Dermis microvascular lymphatic vessel endothelial cell (primary cell): ENCODE measurements at places on chromosomes 1 and 21.

DNA sequence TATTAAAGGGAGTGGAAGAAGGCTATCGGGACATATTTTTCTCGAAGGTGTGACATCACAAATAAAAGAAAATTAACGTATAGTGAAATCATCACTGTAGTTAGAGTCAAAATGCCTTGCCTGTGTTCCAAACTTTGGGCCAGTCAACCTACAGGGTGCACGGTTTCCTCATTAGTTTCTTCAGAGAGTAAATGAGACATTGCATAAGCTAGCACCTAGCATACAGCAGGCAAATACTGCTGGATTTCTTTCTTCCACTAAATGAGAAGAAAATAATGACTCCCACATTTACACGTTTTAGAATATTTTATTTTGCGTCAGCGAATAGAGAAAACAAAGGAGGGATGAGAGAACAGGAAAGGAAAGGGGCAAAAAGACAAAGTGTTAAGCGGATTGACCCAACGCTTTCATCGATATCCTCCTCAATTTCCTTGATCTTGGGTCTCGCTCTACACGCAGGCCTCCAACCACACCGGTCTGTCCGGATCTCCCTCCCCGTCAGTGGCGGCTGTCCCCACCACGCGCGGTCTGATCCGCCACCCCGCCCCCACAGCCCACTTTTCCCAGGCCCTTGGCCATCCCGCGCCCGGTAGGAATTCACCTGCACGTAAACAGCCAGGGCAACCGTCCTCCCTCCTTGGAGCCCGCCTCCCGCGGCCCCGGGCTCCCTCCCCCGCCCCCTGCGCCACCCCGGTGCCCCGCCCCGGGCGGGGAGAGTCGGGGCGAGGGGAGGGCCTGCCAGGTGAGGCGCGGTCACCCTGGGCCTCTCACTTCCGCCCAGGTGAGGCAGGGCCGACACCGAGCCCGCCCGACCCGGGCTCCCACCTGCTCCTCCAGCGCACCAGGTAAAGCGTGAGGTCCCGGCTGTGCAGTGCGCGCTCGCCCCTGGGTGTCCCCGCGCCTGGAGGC is at the start of gene PATJ:
Gene PATJ (plus strand): TSS at position 770 of the 909 bp plus-strand sequence. CDS start 20,413 bp downstream, outside the sequence.
- DNase-seq: no peak

DNA sequence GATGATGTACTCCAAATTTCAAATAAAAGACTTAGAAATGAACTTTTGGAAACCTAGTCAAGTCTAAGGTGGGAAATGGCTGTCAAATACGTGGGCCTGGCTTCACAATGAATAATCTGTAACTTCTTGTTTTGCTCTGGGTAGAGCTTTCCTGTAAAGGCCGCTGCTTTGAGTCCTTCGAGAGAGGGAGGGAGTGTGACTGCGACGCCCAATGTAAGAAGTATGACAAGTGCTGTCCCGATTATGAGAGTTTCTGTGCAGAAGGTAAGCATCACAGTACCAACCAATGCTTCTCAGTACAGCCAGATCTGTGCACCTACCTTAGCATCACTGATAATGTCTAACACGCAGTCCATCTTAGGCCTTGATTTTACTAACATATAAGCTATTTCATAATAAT is 73.6 kb downstream of the TPR start:
- no peak for DNase-seq

DNA sequence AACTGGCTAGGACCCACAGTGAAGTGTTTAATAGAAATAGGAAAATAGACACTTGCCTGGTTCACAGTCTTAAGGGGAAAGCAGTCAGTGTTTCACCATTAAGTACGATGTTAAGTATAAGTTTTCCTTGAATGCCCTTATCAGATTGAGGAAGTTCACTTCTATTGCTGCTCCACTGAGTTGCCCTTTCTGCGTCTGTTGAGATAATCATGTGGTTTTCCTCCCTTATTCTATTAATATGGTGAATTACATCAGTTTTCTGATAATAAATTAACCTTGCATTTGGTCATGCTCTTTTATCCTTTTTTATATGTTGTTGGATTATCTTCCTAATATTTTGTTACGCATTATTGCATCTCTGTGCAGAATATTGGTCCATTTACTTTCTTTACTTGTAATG is 21.4 kb downstream of the UTS2 start:
- DNase-seq: no peak

DNA sequence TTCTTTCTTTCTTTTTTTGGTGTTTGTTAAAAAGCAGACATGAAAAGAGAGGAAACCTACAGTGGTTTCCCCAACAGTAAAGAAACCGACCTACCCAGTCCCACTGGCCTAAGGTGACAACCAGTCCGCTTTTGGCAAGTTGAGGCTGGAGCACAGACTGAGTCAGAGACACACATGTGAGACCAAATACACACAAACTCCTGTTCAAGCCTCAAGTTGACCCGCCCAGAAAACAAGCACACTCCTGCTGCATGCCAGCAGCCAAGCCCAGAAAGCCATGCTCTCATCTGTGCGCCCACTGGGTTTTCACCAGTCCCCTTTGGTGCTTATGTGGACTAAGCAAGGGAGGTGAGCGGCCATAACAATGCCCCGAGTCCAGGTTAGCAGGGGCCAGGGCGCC is 64.6 kb upstream of the GPR153 start:
- no peak for DNase-seq

DNA sequence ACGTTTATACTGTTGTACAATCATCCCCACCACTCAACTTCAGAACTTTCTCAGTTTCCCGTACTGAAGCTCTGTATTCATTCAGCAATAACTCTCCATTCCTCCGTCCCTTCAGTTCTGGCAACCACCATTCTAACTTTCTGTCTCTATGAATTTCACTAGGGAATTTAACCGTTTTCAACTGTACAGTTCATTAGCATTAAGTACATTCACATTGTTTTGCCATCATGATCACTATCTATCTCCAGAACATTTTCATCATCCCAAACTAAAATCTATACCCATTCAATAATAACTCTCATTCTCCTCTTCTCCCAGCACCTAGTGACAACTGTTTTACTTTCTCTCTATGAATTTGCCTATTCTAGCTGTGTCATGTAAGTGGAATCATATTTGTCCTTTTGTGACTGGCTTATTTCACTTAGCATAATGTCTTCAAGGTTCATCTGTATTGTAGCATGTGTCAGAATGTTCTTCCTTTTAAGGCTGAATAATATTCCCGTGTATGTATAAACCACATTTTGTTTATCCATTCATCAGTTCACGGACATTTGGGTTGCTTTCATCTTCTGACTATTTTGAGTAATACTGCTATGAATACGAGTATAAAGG is 75.0 kb downstream of the CEP350 start:
- no peak for DNase-seq

DNA sequence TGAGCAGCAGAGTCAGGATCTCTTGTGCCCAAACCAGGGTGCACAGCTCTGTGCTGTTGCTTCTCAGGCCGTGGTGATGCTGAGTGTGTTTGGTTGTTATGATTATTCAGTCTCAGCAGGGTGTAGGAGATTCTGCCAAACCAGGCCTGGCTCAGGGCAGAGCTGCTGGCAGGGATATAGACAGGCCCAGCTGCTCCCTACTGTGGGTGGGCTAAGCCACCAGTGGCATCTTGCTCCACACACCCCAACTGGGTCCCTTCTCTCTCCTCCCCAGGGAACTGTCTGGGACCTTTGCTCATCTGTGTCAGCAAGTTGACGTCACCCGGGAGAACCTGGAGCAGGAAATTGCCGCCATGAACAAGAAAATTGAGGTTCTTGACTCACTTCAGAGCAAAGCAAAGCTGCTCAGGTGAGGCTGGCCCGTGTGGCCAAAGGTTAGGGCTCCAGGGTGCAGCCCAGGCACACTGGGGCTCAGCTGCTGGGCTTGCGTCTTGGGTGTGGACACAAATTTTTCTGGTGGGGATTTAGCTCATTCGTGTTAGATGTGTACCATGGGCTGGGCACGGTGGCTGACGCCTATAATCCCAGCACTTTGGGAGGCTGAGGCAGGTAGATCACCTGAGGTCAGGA is 9.9 kb upstream of the MIIP start:
- no peak for DNase-seq

DNA sequence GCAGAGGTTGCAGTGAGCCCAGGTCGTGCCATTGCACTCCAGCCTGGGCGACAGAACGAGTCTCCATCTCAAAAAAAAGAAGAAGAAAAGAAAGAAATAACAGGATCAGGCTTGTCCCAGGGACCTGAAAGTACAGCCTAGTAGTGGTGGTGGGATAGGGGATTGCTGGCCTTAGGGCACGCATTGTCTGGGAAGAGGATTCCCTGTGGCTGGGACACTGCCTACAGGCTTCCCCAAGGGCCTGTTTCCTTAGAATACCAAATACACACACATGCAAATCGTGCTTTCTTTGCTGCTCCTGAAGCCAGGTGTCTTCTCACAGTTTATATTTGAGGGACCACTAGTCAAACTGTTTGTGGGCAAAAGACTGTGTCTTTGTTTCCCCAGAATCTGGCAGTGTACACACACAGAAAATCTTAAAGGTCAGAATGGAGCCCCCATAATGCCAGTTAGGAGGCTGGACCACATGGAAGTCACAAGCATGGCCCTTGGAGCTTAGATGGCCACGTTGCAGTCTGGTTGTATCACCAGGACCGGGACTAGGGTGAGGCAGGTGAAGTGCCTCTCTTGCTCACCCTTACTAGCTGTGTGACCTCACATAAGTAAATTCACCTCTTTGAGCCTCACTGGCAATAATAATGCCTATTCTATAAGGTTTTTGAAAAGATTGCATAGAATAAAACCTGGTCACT is 12.7 kb upstream of the ASAP3 start:
- DNase-seq: no peak

GRCh38 chr1:64194168-64195080 is 9.0 kb upstream of the UBE2U start:
- no peak for DNase-seq

DNA sequence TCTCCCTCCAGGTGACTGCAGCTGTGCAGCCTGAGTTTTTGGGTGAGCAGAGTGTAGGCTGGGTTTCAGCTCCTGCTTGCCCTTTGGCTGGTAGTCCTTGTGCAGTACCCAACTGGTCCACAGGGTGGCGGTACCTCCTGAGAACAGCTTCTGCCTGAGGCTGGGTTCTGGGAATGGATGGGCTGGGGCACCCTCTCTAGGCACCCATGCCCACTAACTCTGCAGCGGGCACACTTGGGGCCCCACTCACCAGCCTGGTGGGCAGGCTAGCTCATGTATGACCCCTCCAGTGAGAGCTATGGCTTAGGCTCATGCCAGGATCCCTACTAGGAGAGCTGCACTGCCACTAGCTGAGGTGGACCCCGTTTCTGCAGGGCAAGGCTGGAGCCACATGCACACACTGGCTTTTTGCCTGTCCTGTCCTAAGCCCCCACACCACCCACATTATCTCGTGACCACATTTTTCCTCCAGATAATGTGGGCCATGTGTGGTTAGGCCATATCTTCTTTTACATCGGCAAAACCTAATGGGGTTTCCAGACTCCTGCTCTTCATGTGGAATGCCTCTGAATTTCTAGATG is 15.5 kb upstream of the GSTM4 start:
- peak; percentile 58 for DNase-seq

- no peak for DNase-seq
Observed at GRCh38 chr1:54274448-54274847, 74.5 kb downstream of the MRPL37 start.

DNA sequence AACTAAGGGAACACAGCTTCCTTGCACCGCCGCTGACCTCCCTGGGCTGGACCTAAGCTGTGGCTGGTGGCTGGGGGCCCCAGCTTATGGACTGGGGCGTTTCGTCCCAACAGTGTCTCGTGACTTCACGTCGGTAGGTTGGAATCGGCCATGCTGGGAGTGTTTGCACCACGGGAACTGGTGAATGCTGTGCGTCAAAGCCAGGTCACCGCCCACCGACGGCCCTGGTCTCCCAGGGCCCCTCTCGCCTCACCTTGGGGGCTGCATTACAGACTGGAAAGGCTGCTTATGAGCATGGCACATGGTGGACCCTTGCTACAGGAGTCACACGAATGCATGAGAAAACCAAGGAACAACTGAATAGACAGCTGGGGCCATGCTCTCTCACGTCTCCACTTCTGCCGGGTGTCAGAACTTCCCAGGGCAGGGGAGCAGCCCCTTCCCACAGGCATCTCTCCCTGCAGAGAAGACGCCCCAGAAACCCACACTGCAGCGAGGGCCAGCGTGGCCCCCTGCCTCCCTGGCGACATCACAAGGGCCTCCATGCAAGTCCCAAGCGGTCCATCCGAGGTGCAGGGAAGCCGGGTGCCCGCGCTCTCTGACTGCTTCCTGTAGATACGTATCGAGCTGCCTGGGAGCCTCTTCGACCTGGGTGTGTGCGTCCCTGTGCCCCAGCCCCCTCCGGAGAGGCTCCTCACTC is 81.7 kb downstream of the SIK1 start:
- DNase-seq: no peak
